Tongue (tissue), 3 donors: ENCODE measurements at places on chromosomes 2 and 18.
A peak's percentile ranks its signal among the peaks of the same experiment; 100 is the strongest.

- DNase-seq = no peak
Observed at GRCh38 chr2:74824679-74825078, 9.2 kb upstream of the HK2 start.

- no peak for DNase-seq
Observed at GRCh38 chr18:75456199-75456631, 28.7 kb upstream of the SMIM21 start.

DNA sequence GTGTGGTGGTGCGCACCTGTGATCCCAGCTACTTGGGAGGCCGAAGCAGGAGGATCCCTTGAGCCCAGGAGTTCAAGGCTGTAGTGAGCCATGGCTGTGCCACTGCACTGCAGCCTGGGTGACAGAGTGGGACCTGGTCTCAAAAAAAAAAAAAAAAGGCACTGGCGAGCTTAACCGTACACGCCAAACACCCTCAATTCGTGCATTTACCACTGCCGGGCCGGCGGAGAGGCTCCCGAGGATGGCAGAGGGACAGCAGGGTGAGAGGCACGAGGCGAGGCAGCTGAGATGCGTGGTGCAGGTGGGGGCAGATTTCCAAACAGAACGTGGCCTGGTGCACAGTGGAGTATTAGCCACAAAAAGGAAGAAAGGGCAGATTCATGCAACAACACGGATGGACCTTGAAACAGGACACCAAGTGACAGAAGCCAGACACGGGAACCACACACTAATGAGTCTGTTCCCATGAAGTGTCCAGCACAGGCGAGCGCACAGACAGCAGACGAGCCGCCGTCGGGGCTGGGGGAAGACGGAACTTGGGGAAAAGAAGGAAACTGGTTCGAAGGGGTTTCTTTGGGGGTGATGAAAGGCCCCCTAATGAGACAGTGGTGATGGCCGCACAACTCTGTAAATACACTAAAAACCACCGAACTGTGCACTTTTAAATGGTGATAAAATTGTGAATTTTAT lies 27.4 kb downstream of the SLC66A2 start:
- DNase-seq = no peak

DNA sequence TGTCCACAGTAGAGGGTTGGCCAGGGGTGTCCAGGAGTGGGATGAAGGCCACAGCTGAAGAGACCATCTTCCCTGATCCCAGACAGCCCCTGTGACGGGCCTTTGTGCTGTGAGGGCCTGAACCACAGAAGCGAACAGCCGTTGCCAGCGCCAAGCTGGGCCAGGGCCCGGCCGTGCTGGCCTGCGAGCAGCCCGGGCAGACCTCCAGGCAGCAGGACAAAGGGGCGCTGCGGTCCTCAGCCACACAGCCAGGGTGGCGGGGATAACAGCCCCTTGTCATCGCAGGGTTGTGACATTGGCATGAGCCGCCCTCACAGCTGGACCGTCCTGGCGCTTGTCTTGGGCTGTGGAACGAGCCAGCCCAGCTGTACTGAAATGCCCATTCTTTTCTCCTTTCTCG lies 161.1 kb downstream of the FAM210A start:
- DNase-seq = peak; percentile 85

GRCh38 chr18:61855449-61856378 lies 37.1 kb downstream of the RNF152 start:
- no peak for DNase-seq
